ENCODE measurements at places on chromosomes 2 and 18. TPM values are rescaled to one million over a fixed set of nuclear protein-coding genes. Genes with fewer than 3 reads are reported as not detected.

Gene HTR2B
- total RNA-seq: not detected

Gene ARHGAP15
- not detected for total RNA-seq

Gene GCKR
- total RNA-seq: not detected

Gene REV1
- total RNA-seq: 13.1 TPM

Gene REG3A
- not detected for total RNA-seq

Data from hair follicular keratinocyte (primary cell).